ENCODE measurements at places on chromosomes 1 and 21. TPM values are rescaled to one million over a fixed set of nuclear protein-coding genes. Genes with fewer than 3 reads are reported as not detected.

- no peak for DNase-seq
Observed at GRCh38 chr1:78329475-78329874, 161.3 kb upstream of the PTGFR start.

DNA sequence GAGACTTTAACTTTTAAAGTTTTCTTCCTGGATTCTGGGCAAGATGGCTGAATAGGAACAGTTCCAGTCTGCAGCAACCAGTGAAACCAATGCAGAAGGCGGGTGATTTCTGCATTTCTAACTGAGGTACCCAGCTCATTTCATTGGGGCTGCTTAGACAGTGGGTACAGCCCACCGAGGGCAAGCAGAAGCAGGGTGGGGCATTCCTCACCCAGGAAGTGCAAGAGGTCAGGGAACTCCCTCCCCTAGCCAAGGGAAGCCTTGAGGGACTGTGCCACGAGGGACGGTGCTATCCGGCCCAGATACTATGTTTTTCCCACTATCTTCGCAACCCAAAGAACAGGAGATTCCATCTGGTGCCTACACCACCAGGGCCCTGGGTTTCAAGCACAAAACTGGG lies 121.0 kb downstream of the VAV3 start:
- DNase-seq, result no peak

DNA sequence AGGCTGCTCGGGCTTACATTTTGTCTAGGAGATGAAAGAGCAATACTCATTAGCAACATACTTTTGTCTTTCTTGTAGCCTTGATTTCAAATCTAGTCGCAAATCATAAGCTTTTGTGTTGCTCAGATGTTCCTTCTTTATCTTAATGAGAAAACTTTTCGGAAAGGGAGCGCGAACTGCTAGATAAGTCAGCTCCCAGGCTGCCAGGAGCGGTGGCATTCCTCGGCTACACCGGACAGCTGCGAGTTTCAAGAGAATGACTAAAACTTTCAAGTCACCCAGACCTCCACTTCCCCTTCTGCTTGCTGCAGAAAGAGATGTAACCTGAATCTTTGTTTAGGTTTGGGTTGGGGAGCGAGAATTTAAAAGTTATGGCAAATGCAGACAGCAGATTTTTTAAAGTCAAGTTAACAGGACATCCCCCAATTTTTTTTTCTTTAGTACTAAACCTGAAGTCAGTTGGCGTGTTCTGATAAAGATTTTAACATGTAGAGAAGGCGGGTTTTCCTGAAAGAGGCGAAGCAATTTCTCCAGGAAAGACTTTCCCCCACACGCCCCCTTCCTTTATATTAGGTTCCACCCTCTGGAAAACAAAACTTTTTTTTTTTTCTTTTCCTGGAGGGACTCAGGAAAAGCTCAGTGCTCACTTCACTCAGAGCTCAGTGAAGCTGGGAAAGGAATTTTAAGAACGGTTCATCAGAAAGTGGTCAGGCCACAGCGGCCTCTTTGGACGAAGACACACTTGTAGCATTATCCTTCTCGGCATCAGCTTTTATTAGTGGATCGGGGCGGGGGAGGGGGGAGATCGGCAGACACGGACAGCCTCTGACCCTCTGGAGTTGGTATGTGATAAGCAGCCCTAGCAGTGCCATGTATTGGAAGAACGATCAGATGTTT lies at the start of gene LHX8:
LHX8 (plus strand) TSS at position 639 of the 897 bp plus-strand sequence. CDS start 2,227 bp downstream, outside the sequence.
- DNase-seq, result no peak

DNA sequence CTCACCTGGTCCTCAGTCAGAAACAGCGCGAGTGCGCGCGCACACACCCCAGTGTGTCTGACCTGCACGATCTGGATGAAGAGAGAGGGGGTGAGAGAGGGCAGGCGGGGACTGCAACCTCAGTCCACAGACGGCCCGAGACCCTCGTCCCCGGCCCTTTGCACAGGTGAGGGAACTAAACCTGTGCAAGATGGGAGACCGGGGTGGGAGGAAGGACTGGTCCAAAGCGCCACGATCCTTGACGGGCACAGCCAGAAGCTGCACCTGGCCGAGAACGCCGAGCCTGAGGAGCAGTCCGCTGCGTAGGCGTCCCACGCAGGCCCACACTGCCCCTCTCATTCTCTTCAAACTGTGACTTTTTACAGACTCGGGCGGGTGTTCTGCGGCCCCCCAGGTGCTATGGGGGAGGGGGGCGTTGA lies 519 bp upstream of the IQCC start:
- no peak for DNase-seq

The ELAVL4 gene
- polyA plus RNA-seq, result not detected

The NBPF20 gene
- polyA plus RNA-seq, result 3.9 TPM

The FOXD2 gene
- polyA plus RNA-seq, result 0.16 TPM
